ENCODE measurements at places on chromosomes 12 and 14. TPM values are rescaled to one million over a fixed set of nuclear protein-coding genes. Genes with fewer than 3 reads are reported as not detected.

- no peak for DNase-seq
Observed at GRCh38 chr12:51131745-51132521, 41.0 kb downstream of the TFCP2 start.

- no peak for DNase-seq
Observed at GRCh38 chr12:50248883-50249282, 34.4 kb downstream of the LIMA1 start.

DNA sequence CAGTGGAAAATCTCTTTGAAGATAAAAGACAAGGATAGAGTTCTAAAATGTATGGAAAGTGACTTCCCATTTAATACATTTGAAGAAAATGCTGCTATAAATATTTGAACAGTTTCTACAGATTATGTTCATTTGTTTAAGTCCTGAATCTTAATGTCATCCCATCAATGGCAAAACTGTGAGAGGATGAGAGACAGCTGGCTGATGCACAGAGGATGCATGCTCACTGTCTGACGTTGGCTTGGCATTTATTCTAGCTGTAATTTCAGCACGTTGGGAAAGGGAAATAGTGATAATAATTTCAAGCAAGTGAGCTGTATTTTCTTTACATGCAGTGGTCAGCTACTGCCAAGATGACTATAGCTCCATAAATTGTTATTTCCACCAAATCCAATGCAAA is 40.5 kb downstream of the PPFIA2 start:
- no peak for DNase-seq

DNA sequence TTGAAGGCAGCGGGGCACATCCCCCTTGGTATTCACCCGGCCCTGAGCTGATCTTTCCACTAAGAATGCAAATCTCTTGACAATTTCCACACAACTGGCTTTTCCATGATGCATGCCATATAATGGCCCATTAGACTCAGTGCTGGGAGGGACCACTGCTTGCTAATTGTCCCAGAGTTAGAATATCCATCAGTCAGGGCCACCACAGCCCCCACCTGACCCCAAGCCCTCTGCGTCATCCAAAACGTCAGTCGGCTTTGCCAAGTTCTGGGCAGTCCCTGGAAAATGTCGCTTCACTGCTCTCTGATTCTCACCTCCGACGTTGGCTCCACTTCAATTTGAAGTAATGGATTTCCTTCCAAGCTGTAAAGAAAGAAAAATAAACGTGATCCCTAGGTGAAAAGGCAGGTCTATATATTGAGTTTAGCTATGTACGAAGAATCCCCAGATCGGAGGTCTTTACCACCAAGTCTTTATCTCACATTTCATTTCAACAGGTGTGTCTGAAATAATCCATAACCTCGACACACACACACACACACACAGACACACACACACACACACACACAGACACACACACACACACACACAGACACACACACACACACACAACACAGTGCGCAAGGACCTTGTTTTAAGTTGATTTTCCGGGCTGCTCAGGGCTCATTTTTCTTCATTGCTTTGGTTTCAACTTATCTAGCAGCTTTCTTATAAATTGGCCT is 165.5 kb upstream of the NOS1 start:
- DNase-seq: no peak

DNA sequence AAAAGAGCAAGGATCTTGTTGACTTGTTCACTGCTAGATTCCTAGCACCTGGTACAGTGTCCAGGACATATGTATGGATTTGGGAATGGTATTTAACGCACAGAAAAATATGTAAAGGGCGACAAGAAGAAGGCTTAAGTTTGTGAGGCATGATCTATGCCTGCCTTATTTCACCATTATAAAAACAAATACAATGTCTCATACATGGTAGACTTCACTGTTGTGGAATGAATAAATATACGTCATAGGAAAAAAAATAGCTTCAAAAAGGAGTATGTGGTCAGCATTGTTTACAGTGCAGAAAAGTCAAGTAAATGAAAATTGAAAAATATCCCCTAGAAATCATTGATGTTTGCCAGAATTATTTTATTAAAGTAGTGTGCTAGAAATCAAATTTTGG is 30.0 kb downstream of the HCFC2 start:
- no peak for DNase-seq

GRCh38 chr14:44639781-44640385 is 132.8 kb upstream of the FSCB start:
- no peak for DNase-seq

Gene SCNN1A
- 28.5 TPM for total RNA-seq

Gene PXMP2
- total RNA-seq: 29.9 TPM

DNA sequence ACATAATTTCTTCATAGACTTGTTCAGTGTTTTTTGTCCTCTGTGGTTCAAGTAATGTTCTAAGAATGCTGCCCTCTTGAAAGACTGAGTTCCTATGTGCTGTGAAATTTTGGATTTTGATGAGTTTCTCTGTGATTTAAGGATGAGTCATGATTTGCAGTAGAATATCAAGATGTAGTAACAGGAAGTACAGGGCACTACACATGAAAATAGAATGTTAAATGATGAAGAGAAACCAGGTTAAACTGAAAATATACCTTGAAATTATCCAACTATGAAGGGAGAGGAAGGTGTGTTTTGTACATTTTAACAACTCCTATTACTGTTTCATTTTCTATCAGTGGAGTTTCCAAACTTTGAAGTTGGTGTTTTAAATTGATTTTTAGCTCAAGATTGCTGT is 4.8 kb downstream of the ELK3 start:
- DNase-seq: no peak

DNA sequence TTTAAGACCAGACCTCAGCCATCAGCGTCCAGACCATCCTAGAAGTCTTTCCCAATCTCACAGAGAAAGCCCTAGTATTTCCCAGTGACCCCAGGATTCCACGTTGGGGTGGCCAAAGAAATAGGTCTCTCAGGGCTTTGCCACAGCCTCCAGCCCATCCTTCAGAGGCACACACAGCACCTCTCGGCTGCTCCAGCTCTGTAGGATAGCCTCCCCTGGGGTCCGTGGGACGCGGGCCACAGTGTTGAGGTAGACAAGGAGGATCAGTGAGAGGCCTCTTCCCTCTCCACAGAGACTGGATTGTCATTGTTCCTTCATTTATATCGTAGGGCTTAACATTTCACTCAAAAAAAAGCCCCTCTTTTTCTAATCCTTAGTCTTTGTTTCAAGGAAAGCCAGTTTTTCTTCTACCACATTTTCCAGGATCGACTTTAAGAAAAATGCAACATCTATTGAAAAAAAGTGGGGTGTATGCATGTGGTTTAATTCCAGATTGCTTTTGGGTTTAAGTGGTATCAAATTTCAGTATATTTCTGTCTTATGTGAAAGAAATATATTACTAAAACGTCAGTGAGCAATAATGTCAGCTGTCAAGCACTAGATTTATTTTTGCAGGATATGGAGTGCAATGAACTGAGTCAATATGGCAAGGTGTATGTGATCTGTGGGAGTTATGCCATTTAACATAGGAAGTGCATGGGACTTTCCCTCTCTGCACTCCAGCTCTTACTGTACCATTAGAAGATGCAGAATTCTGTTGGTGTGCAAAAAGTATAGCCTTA is 187.5 kb downstream of the MSRB3 start:
- no peak for DNase-seq

DNA sequence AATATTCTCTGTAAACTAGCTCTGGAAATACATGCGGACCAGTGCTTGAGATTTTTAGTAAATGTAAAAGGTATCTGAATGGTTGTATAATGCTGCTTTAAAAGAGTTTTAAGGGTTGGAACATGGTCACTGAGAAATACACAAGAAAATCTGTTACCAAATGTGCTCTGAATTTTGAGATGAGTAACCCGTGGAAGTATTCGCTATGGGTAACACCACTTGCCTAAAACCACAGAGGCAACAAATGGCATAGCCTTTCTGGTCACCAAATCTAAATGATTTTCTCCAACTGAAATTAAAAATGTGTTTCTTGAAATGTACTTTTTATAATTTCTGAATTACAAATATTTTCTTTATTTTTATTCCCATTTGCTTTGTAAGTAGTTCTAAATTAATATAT is 745.7 kb downstream of the DIO2 start:
- DNase-seq: no peak

- peak; percentile 95 for DNase-seq
Observed at GRCh38 chr12:122182887-122183587, at the start of gene LRRC43. Gene LRRC43, plus strand, starts transcription at chr12:122183123. Its CDS starts 22 bp downstream, at chr12:122183145.

Gene GNB3
- total RNA-seq: 5.5 TPM

DNA sequence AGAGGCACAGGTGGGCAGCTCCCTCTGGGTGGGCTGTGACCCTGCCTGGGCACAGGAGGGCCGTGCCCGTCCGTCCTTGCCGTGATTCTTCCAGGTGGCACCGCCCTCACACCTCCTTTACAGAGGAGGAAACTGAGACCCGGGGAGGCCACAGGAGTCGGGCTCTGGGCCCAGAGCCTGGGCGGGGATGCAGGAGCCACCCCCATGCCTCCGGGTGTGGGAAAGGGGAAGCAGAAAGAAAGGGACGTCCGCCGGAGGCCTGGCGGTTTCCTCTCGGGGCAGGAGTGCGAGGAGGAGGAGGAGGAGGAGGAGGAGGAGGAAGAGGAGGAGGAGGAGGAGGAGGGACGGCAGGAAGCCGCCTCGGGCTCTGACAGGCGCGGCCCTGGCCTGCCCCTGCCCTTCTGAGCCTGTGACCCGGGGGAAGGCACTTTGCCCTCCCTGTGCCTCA is 23.0 kb downstream of the SH2B3 start:
- DNase-seq: no peak

Gene POLR3B
- 5.5 TPM for total RNA-seq

Gene KRT77
- total RNA-seq: not detected

DNA sequence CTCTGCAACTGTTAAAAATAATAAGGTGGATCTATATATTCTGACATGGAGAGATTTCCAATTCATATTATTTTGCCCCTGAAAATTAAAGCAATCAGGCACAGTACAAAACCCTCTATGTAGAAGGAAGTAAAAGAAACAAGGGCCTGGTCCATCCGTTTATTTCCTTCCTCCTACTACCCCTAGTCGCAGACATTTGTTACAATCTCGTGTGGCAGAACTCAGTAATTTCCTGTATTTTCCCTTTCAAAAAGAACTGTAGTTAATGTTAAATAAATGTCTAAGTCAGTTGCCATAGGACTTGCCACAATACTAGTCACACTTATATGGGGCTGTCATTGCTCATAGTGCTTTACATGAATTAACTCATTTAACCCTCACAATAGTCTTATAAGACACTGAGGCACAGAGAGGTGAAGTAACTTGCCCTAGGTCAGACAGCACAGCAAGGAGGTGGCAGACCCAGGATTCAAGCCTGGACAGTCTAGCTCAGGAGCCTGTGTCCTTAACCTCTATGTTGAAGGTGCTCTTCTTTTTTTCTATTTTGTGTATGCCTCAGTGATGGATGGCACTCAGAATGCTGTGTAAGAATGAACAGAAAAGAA is 24.2 kb downstream of the NINJ2 start:
- DNase-seq: no peak

DNA sequence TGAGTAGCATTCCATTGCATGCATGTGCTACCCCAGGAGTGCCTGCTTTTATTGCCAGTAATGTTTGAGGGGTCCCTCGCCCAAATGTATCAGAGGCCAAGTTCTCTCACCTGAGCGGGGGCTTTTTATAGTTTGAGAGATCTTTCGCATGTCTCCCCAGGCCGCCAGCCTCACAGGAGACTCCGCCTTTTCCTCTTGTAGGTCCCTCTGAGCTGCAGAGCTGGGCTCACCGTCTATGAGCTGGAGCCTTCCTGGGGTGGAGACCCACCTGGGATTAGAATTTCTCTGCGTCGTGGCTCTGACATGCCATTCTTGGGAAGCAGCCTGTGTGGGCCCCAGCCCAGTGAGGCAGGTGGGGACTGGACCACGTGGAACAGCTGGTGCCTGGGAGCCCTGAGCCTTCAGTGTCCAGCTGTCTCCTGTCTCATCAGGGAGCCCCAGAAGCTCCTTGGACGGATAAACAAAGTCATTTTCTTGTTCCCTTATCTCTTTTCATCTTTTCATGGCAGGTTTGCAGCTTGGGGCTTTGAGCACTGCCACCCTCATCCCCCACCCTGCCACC is 261.7 kb upstream of the CRY1 start:
- no peak for DNase-seq

DNA sequence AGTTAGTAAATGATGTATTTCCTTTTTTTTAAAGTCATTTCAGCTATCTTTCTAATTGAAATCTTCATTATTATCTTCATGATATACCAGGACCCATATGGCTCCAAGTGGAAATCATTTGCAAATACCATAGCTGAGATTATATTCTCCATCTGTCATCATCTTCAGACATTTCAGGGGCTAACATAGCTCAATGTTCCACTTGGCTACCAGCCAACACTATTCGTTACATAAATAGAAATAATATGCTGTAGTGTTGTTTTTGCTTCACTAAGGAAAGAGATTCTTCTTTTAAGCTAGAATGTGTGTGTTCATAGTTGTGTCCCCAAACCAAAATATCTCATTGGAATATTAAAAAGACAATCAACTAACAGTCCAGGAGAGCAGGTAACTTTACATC is 225.1 kb downstream of the DIO2 start:
- no peak for DNase-seq

Gene TESPA1
- not detected for total RNA-seq

DNA sequence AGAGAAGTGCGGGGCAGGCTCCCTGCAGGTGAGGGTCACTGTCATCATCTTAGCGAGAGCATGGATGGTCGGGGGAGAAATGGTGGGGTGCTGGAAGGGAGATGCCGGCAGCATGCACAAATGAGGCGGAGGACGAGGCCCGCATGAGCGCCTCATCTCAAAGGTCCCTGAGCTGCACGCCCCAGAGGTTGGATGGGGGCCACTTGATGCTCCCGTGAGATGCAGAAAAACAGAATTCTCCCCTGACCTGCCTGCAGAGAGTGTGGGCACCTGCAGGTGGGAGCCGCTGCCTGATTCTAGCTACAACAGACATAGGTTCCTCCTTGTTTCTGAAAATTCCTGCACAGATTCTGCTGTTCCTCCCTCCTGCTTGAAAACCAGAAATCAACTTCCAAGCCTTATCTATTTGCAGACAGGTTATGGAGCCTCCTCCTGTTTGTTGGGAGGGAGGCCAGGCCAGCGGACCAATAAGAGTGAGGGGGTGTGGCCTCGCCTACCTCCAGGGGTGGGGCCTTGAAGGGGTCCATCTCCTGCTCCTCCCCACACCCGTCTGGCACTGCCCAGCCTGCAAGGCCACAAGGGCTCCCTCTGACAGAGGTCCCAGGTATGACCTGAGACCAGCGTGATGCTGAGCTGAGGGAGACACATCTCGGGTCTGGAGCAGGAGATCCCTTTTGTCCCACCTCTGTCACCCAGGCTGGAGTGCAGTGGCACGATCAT is 67.2 kb downstream of the KDM2B start:
- DNase-seq: peak; percentile 96

GRCh38 chr12:45726603-45727300 is 2.8 kb upstream of the ARID2 start:
- peak; percentile 57 for DNase-seq

DNA sequence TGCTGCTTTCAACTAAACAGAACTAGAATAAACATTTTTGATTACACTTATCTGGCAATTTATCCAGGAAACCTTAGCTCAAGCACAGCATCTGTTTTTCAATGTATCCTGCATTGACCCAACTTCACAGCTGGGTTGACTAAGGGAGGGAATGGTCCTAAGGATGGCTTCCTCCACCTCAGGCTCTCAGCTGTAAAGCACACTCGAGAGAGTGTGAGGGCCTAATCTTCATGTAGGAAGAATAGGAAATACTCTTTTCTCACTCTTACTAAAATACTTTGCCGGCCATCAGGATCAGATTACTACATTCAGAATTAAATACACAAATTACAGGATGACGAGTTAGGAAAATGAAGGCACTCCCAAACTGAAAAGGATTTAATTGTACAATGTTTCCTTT is 7.2 kb downstream of the SETD3 start:
- no peak for DNase-seq

Measured in H7 (cell line).